Fibroblast of gingiva (primary cell): ENCODE measurements at places on chromosomes 5 and 9.
A peak's percentile ranks its signal among the peaks of the same experiment; 100 is the strongest.

DNA sequence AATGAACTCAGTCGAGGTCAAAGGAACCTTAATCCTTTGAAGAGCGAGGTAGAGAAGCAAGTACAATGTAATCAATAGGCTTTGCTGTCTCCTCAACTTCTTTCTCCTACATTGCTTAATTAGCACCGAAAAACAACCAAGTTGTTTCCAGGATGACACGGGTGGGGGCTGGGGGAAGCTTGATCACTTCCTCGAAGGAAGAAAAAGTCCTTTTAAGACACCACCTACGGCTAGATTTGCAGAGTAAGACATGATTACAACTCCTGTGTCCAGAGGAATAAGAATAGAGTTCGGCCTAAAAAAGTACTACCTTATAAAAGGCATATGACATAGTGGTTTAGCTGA, 811 bp upstream of the ARRDC3 start:
- no peak for DNase-seq

- DNase-seq: no peak
Observed at GRCh38 chr9:19901586-19901985, 112.7 kb upstream of the SLC24A2 start.

- DNase-seq: no peak
Observed at GRCh38 chr5:95241-95980, 3.4 kb downstream of the PLEKHG4B start.

GRCh38 chr5:120895660-120896059, 431.6 kb downstream of the PRR16 start:
- DNase-seq: no peak

DNA sequence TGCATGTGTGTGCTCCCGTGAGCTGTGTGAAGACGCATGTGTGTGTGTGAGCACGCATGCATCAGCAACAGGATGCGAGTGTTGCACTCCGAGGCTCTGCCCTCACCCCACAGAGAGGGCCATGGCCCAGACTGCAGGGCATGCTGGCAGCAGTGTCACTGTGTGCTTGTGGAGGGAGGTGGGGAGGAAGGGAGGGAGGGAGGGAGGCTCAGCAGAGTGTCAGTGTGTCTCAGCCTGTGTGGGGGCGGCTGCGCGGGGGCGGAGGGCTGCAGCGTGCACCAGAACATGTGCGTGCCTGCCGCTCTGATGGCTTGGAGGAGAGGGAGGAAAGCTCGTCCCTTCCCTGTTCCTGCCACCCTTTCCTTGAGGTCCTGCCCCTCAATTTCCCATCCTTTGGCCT, 5.3 kb downstream of the CAMK2A start:
- no peak for DNase-seq

GRCh38 chr9:122954253-122954691, 13.5 kb downstream of the RABGAP1 start:
- DNase-seq: no peak

DNA sequence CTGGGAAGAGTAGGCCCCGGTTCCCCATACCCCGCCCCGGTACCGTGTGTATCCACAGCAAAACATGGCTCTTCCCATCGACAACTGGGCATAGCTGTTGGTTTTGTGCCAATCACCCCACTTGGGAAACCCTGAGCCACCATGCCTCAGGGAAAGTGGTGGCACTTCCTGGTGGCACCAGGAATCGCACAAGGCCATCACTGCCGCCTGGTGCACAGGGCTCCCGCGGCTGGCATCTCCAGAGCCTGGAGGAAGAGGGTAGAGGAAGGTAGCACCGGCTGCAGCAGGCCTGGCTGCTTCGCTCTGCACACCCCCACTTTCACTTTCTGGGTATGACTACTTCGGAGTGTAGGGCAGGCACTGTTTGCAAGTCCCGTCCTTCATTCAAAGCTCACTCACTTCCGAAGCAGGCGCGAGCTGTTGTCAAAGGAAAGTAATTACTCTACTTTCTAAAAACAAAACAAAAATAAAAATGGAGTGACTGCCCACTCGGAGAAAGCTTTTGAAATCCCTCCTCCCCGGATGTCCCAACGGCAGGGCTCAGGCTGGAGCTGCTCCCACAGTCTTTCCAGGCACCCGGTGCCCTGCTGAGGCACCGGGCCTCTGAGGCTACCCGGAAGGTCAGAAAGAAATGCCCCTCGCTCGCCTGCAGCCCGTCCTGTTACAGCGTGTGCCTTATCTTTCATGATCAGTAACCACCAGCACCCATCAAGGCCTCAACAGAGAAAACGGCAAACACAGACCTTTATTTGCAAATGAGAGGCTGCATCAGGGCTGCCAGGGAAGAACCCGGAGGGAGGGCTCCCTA, 2.0 kb downstream of the BRD3 start:
- DNase-seq: peak; percentile 43

DNA sequence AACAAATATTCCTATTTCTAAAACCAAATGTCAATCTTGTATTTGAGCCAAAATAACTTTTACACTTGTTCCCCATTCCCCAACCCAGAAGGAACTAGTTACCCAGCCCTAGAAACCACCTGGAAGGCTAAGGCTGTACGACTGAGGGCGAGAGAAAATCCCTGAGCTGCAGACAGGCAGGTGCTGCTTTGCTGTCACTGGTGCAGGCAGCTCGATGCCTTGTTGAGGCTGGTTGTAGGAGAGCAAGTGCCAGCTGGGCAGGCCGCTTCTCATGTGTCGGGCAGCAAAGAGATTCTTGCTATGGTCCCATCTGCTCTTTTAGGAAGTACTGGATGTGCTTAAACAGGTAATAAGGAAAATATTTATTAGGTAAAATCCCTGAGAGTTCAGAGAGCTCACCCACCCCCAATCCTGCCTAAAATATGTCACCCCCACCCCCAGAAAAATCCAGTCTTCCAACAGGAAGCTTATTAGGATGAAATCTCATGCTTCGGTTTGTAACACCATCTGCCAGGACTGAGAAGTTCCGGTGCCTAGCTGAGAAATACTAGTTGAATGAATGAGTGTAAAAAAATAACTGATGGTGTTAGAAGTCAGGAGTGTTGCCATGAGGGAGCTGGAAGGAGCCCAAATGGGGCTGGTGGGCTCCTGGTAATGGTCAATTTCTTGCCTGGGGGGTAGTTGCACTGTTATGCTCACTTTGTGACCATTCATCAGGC, 91.1 kb upstream of the DMRT1 start:
- no peak for DNase-seq

DNA sequence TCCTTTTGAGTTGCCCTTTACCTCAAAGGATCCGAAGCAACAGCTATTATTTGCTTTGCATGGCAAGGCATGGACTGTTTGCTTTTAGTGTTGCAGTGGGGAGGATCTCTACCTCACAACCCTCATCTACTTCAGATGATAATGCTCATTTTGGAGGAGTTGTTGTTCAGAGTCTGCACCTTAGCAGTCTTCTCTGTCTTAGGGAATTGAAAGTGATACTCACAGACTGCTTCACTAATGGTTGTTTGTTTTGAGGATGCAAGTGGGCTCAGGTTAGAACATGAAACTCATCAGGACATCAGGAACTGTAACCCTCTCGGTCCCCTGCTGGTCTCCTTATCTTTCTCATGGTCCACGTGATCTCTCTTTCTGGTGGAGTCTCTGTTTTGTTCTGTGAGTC, 172.9 kb upstream of the ANKH start:
- no peak for DNase-seq

DNA sequence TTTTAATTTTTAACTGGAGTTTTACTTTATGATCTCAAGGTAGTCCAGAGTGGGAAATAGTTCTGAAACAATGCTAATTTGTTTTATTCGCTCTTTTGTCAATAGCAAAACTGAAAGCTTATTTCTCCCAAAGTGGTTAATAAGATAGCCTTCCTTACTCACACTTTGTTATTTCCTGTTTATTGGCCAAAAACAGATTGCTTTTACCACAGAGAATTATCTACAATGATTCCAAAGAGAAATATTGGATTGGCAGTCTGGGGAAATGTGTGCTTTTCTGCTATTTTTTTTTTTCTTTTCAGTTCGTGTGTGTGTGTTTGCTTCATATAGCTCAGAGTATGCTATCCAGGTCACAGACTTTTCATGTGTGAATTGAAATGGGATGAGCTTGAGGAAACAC, 756.7 kb upstream of the RGMB start:
- DNase-seq: no peak

- DNase-seq: no peak
Observed at GRCh38 chr5:54601411-54602230, 84.1 kb downstream of the SNX18 start.

DNA sequence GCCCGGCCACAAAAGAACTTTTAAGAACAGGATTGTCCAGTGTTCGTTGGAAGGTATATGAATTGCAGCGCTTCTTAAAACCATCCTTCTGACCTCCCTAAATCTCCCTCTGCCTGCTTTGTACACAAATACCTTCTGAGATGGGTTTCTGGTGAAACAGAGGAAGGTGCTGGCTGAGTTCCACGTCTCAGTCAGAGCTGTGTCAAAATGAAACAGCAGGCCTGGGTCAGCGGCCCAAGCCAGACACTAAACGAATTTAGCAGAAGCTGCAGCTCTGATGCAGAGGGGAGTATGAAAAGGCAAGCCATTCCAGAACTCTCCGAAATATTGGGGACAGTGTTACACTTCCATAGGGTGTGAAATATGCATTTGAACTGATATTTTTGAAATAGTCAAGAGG, 37.8 kb upstream of the CRB2 start:
- no peak for DNase-seq

- DNase-seq: no peak
Observed at GRCh38 chr5:77791926-77792325, 15.8 kb upstream of the TBCA start.

GRCh38 chr5:41908374-41909079, 4.4 kb downstream of the RIMOC1 start:
- peak; percentile 29 for DNase-seq

GRCh38 chr5:178466342-178466741, 123.9 kb downstream of the COL23A1 start:
- DNase-seq: no peak

DNA sequence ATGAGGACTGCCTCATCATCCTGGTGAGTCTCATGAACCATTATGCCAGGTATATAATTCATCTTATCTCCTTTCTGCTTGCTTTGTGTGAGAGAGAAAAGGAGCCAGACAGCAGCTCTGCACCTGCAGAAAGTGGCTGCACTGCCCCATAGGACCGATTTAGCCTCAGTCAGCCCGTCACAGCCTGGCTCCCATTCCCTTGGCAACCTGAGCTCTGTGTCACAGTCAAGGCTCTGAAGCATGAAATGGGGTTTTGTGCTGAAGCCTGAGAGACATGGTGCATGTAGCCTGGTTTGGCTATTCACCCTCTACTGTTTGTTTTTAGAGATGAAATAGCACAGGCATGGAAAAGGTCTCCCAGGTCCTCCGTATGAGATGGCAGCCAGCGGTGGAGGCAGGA, 198.3 kb downstream of the KCTD16 start:
- no peak for DNase-seq

DNA sequence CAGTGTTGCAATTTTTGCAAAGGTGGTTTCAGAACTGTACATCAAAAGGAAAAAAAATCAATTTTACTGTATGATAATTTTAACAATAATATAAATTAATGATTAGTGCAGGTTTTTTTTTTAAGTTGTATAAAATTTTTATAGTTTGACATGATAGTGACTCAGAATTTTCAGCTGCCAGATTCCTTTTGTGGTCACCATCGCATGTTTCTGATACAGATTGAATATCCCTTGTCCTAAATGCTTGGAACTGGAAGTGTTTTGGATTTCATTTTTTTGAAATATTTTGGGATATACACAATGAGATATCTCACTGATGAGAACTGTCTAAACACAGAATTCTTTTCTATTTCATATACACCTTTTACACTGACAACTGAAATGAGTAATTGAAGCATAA, 361.3 kb downstream of the RAB3C start:
- peak; percentile 37 for DNase-seq

DNA sequence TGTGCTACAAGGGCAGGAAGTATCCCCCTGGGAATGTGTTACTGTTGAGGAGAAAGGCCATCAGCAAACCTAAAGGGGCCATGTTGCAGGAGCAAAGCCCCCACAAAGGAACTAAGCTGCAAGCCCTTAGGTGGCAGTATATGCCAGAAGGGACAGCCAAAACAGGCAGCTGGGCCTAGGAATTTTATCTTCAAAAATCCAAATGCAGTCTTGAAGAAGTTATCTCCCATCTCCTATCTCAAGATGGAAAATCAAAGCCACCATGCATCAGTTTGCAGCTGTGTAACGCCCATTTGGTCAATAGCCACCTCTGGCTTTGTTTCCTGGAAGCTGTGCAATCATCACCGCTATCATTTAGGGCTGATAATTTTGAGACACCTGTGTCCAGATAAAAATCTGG, 400.3 kb downstream of the ARHGEF28 start:
- DNase-seq: no peak

DNA sequence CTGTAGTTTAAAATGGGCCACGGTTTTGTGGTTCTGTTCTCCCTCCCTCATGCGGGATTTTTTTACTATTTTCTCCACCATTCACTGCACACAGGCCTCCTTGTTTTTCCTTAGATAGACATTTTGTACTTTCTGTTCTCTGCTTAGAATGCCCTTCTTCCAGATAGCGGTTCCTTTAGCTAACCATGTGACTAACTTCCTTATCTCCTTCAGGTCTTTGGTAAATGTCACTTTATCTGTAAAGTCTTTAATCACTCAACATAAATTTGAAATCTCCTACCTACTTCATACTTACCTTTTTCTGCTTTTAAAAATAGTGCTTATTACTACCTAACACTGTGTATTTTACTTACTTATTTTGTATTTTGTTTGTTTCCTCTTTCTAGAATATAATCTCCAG, 15.0 kb downstream of the FER start:
- no peak for DNase-seq

- DNase-seq: no peak
Observed at GRCh38 chr5:15285901-15286583, 213.9 kb upstream of the FBXL7 start.
